ENCODE measurements at places on chromosomes 11 and 22. TPM values are rescaled to one million over a fixed set of nuclear protein-coding genes. Genes with fewer than 3 reads are reported as not detected.

Gene C11orf52
- total RNA-seq: not detected

Gene MS4A6A
- total RNA-seq: not detected

Gene RBFOX2
- total RNA-seq: 82.2 TPM

GRCh38 chr11:19697721-19698121 is 14.9 kb upstream of the NAV2 start:
- no peak for DNase-seq

GRCh38 chr22:37932821-37933578 is 20.4 kb downstream of the C22orf23 start:
- DNase-seq: no peak

DNA sequence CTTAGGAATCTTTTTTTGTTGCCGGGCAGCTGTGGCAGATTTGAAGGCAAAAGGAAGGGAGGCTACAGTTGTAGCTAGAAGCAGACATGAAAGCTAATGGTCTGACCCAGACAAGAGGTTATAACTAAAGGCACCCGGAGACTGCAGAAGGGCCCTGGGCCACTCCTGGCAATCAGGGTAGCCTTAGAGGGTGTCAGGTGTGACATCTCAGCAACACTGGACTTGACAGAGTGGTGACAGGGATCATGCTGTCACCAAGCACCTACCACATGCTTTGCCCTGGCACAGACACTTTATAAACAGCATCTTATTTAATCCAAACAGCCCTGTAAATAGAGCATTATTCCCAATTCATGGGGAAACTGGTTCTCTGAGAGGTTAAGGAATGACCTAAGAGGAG is 25.7 kb downstream of the TUB start:
- no peak for DNase-seq

DNA sequence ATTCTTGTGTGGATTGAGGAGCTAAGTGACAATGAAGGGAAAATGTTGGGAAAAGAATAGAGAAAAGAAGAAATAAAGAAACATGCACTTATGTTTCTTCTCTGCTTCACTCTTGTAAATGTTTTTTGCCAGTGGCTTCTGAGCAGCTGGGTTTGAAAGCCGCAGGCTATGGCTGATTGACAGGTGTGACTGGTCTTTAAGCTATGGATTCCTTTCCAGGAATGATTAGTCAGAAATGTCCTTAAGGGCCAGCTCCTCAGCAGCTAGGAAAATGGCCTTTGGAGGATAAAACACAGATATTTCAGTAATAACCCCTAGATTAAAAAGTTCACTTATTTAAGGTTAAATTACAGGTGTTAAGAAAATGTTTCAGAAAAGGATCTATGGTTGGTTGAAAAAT is 6.5 kb upstream of the USP28 start:
- DNase-seq: peak; percentile 59

DNA sequence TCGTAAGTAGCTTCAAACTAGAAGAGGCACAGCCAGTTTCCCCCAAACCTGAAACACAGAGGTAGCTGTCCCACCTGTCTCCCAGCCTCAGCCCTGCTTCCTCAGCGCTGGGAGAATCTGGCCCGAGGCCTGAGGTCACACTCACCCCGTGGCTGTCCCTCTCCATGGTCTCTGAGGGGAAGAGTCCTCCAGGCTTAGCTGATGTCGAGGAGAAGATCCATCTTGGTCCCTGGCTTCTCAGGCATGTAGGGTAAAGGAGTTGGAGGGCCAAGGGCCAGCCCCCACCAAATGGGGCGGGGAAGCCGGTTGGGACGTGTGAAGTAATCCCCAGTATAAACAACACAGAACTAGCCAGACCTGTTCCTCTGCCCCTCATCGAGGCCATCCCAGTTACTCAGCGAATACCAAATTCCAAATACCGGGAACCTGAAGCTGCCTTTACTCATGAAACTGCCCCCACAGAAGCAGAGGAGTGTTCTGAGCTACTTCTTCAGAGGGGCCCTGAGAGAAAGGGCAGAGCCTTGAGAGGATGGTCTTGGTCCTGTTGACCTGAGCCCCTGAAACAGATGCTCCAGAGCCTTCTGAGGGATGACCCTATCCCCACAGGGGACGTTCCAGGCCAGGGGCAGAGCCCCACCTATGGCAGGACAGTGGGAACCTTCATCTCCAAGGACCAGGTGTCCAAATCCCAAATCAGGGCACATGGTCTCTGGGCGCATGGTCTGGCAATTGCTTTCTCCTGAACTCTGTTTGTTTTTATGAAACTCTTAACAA is at the start of gene TMPRSS13:
TSS of gene TMPRSS13 (minus strand) at position 261 of the 774 bp plus-strand sequence. CDS start at position 166, 95 bp downstream.
- no peak for DNase-seq

GRCh38 chr11:78351979-78352841 is 65.4 kb downstream of the GAB2 start:
- DNase-seq: no peak

DNA sequence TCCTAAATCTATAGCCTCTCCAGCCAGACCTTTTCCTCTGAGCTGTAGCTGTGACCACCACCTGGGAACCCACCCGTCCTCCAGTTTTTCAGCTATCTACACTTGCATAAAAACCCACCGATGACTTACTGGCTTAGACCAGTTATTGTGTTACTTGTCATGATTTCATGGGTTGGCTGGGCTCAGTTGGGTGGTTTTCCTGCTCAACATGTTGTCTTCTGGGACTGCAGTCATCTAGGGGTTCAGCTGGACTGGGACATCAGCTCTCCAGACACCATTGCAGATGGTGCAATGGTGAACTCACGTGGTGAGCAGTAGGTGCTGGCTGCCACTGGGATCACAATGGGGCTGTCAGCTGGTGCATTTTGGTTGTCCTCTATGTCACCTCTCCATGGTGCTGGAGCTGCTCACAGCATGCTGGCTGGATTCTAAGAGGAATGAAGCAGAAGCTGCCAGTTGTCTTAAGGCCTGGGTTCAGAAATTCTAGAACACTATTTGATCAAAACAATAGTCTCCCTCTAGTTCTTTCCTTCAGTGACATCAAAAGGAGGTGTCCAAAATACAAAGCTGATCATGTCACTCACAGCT is 1.3 kb upstream of the SYT13 start:
- DNase-seq: no peak

GRCh38 chr11:66020212-66020611 is 6.1 kb downstream of the CATSPER1 start:
- no peak for DNase-seq

DNA sequence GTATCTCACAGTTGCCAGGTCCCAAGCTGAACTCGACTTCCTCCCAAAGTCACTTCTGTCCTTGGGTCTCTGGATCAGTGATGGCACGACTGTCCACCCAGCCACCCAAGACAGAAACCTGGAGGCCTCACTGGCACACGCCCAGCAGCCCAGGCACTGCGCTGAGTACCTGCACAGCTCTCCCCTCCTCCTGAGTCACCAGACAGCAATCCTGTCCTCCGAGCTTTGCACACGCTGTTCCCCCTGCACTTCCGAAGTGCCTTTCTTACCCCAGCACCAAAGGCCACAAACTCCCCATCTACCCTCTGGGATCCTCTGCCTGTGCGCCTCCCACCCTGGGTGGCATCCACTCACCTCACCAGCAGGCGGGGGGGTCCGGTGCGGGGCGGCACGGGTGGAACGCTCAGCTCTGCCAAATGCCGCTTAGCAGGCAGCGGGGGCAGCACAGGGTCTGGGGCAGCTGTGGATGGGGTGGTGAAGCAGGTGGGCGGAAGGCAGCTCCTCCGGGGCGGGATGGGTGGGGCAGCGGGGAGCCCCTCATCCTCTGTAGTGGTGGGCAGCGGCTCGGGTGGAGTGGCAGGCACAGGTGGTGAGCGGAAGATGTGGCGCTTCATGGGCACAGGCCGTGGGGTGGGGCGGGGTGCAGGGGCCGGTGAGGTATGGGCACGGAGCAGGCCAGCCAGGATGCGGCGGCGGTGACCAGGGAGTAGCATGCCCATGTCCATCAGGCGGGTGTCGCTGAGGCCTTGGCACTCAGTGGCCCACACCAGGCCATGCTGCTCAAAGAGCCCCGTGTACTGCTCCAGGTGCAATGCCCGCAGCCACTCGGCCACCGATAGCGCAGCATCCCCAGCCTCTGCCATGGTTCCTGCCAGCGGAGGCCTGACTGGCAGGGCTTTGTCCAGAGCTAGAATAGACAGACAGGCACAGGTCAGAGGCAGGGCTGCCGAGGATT is 25.7 kb downstream of the ARAP1 start:
- DNase-seq: no peak

DNA sequence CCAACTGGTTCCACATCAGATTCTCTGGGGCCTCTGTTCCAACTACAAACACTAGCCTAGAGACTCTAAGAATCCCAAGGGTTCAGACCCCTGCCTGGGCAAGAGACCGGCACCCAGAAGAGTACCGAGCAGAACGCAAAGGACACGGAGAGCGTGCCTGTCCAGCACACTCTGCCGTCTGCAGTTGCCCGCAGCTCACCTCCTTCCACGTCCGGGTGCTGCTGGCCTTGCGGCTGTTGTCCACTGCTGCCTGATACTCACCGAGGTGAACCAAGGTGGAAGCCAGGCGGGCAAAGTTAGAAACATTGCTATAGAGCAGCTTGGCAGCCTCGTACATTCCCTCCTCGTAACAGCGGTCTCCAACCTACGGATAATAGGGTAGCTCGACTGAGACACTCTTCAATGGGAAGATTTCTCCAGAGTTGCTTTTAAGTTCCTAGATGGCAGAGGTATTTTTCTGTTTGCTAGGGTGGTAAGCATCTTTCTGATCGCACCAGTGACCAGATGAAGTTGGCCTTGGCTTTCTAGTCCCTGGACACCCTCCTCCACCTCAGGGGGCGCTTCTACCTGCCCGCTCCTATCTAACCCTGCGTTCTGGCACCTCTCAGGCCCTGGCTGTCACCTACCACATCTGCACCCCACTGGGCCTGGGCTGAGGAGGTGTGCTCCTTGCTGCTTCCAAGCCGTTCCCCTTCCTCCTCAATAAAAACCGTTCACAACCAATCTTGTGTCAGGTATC is 22.8 kb upstream of the SLC25A1 start:
- DNase-seq: no peak

DNA sequence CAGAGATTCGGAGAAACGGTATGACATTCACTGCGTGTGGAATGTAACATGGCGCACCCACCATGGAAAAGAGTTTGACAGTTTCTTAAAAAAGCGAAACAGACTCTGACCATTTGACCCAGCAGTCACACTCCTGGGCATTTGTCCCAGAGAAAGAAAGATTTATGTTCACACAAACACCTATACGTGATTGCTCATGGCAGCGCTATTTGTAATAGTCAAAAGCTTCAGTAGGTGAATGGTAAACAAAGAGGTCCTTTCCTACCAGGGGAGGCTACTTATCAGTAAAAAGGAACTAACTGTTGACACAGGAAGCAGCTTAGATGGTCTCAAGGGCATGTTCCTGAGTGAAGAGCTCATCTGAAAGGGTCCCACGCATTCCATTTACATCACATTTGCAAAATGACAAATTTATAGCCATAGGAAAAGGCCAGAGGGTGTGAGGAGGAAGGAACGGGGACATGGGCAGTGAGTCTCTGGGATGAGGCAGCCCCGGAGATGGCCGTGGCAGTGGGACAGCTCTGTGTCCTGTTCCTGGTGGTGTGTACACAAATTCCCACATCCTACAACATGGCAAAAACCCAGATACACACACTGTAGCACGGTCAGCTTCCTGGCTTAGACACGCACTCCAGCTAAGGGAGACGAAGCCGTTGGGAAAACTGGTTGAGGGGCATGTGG is 14.6 kb upstream of the KRTAP5-6 start:
- no peak for DNase-seq

DNA sequence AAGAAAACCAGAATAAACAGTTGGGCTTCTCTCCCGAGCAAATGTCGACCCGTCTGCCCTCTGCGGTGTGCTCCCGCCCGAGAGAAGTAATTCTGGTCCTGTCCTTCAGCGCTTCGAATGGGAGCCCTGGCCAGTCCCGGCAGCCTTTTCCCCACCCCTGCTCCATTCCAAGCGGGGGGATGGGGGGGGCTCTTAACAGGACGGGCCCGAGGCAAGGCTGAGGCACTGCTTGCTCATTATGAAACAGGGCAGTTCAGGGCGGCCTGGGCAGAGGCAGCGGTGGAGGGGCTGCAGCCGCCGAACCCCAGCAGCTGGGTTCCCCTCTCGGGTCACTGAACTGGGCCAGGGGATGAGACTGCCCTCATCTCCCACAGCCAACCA is 9.1 kb downstream of the BACE1-AS start:
- DNase-seq: peak; percentile 6

GRCh38 chr11:2699531-2700414 is at the start of gene KCNQ1OT1:
Gene KCNQ1OT1, minus strand, starts transcription at chr11:2699994.
- DNase-seq: peak; percentile 89

GRCh38 chr22:16810188-16810802 is 14.9 kb downstream of the XKR3 start:
- DNase-seq: no peak

- DNase-seq: no peak
These were observed 1197.8 kb downstream of the BRD1 start for GRCh38 chr22:48629631-48630432.

All from RPMI7951 (cell line).